Stimulated activated CD4-positive, alpha-beta T cell treated with anti-CD3 and anti-CD28 coated beads, Interleukin-1b, Interleukin-23, amount 100 ng/mL, for 1 hour (primary cell): ENCODE measurements at places on chromosomes 7 and 10.

DNA sequence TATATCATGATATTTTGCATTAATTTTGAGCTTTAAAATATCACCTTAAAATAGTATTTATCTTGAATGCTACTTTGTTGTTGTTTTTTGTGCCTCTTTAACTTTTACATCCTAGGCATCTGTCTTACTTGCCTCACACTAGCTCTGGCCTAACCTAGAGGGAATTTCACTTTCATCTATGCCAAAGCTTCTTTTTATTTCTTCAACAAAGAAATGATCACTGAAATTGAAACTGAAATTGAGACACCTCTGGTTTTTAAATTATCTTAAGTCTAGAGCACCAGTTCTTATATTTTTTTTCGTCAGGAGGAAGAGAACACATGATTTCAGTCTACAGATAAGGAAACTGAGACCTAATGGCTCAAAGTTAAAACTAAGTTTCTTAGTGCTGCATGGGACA lies 3.5 kb upstream of the SCIN start:
- no peak for DNase-seq

GRCh38 chr10:78973901-78974616 lies 94.7 kb upstream of the ZMIZ1 start:
- peak; percentile 21 for DNase-seq

DNA sequence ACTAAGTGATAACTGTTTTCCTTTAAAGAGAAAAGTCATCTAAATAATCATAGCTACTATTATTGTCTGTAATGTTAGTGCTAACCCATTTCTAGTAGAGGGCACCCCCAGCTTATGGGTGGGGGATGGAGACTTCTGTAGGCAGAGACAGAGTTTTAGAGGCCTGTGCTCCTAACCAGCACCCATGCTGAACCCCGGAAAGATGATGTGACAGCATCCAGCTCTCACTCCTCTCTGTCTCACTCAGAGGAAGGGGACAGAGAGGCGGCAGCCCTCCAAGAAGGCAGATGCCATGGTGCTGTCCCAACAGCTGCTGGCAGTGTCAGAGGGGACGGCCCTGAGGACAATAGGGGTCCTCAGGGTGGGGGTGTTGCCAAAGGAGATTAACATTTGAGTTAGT lies 74.4 kb upstream of the PRLHR start:
- no peak for DNase-seq

DNA sequence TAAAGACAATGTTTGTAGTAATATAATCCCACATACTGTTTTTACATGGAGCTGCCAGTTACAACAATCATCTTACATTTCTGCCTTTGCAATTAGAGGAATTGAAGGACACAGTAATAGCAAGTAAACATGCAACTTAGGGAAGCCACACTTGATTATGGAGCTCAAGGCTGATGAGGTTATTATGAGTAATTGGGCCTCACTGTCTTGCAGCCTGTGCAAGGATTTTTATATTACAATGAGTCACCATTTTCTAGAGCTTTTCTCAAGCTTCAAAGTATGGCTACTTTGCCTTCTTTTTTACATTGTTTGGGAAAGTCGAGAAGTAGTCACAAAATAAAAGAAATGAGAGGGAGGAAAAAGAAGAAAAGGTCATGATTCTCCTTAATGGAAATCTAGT lies 226.4 kb downstream of the KIAA1217 start:
- no peak for DNase-seq

GRCh38 chr7:28364082-28364481 lies 48.2 kb upstream of the CREB5 start:
- no peak for DNase-seq

- no peak for DNase-seq
These were observed 34.2 kb upstream of the ANKRD2 start for GRCh38 chr10:97538411-97538810.

DNA sequence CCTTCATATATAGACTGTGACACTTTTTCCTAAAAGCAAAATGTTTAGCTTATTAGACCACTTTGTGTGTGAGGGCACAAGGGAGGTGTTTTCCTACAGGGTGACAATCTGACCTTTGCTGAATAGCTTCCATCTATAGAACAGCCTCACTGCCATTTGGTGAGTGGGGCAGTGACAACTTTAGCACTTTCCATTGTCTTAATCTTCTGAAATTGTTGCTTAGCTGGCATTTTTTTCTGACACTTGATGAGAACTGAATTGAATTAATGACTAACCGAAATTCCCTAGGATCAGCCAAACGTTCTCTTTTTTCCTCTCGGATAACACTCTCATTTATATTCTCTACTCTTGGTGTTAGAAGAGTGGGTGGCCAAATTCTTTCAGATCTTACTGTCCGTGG lies 30.2 kb downstream of the KDM7A start:
- DNase-seq: no peak

- DNase-seq: no peak
These were observed 94.7 kb upstream of the EFCAB10 start for GRCh38 chr7:105675934-105676371.

- no peak for DNase-seq
These were observed 14.6 kb upstream of the RPEL1 start for GRCh38 chr10:103231047-103231551.

GRCh38 chr10:118958984-118959925 lies 70.3 kb upstream of the NANOS1 start:
- no peak for DNase-seq

DNA sequence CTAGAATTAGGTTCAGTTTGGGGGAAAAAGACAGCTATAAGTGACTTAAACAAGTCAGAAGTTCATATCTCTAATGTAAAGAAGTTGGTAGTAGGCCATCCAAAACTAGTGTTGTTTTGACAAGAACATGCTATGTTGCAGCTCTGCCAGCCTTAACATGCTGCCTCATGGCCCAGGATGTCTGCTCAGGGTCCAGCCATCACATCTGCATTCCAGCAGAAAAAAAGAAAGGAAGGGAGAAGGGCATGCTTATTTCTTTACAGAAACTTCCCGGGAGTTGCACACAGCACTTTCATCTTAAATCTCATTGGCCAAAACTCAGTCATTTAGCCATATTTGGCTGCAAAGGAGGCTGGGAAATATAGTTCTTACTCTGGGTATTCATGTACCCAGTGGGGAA lies 400.4 kb upstream of the PODXL start:
- DNase-seq: no peak

- no peak for DNase-seq
These were observed 21.0 kb downstream of the SVIL start for GRCh38 chr10:29613791-29614190.

DNA sequence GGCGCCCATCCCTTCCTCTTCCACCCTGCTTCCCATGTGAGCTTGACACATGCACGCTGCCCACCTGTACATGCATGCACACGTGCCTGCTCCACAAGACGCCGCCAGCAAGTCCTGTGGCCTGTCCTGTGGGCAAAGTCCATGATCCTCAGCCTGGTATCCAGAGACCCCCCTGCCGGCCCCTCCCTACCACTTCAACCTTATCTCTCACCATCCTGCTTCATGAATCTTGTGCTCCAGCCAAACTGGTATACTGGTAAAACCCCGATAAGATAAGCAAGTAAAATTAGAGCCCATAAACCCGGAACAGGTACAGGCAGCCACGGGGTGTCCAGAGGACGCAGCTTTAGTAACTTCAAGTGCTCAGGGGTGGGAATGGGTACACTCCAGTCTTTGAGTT lies 11.8 kb upstream of the TBXAS1 start:
- DNase-seq: no peak

- no peak for DNase-seq
These were observed 94.6 kb upstream of the FAM180A start for GRCh38 chr7:135843214-135843613.

GRCh38 chr10:18508587-18508986 lies 142.8 kb downstream of the NSUN6 start:
- no peak for DNase-seq

- DNase-seq: no peak
These were observed 273.0 kb downstream of the CCDC3 start for GRCh38 chr10:12728494-12728893.

DNA sequence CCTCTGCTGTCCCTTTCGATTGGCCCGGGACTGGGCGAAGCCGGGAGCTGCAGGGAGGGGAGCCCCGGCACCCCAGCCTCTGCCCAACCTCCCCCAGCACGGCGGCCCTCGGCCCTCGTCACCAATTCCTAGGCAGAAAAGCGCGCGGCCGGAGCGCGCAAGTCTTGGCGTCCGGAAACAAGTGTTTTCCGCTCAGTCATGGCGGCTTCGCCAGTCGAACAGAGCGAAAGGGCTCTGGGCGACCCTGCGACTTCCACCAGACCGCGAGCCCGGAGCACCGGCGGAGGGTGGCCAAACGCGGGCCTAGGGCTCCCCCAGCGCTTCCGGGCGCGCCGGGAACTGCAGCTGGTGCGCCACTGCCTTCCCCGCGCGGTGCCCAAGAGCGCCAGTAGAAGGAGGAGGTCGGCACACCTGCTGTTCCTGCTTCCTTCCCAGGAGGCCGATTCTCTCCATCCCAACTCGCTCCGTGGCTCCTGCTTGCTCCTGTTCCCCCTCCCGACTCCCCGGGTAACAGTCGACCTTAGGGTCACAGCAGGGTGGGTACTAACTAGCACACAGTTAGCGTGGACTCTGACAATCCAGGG lies 729.9 kb downstream of the ZWINT start:
- DNase-seq: no peak

DNA sequence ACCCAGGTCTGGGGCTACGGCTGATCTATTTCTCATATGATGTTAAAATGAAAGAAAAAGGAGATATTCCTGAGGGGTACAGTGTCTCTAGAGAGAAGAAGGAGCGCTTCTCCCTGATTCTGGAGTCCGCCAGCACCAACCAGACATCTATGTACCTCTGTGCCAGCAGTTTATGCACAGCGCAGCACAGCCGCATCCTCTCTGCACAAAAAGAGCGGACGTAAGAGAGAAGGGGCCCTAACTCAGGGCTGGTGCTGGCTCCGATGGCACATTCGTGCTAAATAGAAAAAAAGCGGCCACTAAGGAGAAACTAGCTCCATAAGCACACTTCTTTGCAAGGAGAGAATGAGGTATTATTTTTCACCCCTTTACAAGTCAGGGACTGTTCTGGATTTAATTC lies 28.3 kb upstream of the PRSS1 start:
- no peak for DNase-seq

GRCh38 chr10:34601691-34602090 lies 213.4 kb downstream of the PARD3 start:
- no peak for DNase-seq

- no peak for DNase-seq
These were observed 21.7 kb downstream of the CCM2 start for GRCh38 chr7:45021604-45022296.

- no peak for DNase-seq
These were observed 17.1 kb upstream of the TMEM120A start for GRCh38 chr7:76011442-76011861.

DNA sequence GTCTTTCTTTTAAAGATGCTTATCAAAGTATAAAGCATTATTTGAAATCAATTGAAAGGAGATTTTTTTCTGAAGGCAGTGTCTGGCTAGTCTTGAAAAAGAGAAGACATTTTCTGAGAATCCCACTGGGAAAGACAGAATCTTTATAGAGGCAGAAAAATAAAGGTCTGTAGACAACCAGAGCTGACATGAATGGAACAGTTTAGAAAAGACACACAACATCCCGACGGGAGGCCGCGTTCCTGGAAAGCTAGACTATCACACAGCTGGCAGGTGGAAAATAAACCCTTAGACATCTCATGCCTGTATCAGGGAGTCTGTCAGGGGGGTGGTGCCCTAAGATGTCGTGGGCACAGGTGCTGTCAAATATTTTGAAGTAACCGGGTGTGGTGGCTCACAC lies 48.0 kb upstream of the KLF6 start:
- no peak for DNase-seq

DNA sequence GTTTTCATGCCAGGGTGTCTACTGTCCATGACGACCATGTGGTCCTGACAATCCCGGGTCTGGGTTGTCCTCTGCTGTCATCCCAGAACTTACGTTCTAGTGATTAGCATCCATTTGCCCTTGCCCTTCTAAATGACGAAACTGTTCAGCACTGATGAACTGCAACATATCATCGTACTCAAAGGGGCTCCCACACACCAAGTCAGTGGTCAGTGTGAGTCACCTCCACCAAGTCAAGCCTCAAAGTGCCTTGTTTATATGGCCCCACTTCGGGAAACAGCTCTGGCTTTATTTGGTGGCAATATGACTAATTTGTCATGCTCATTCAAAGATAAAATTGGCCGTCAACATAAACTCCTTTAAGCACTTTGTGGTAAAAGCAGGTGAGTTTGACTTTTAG lies 110.7 kb downstream of the FRMD4A start:
- no peak for DNase-seq

DNA sequence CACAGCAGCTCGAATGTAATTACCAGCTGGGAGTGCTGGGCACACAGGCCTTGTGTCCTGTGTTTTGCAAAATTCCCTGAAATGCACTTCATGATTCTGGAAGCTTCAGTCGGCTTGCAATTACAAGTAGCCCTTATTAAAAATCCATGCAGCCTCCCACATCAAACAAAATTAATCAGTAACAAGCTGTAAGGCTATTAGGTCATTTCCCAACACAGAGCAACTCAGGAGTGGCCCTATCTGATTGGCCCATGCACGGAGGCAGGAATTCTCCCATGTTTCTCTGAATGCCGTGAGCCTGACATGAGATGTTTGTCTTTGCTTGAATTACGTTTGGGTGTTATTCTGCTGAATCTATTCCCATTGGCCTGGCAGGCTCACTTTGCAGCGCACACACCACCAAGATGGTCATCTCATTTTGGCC lies 36.9 kb downstream of the FOXL3 start:
- DNase-seq: no peak

DNA sequence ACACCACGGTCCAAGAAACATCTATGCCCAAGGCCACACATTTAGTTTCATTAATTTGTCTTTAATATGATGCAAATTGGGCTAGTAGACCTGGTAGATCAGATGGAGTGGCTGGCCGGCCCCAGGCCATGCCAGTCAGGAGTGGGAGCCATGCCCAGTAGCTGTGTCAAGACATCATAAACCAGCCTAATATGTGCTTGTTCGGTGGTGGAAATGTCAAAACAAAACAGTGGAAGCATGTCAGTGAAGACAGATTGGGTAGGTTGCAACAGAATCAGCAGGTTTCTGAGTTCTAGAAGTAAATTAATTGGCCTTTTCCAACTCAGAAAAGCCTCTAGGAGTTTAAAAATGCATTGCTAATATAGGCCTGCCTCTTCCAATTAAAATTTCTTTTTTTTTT lies 124.7 kb downstream of the NRP1 start:
- DNase-seq: no peak

- DNase-seq: no peak
These were observed 446.4 kb downstream of the SDK1 start for GRCh38 chr7:3747467-3747866.

- no peak for DNase-seq
These were observed 370.7 kb downstream of the PPP1R3A start for GRCh38 chr7:113548137-113548536.

- DNase-seq: no peak
These were observed 4.4 kb downstream of the LAMTOR4 start for GRCh38 chr7:100152937-100153666.

GRCh38 chr10:110269374-110270318 lies 35.1 kb downstream of the SMNDC1 start:
- no peak for DNase-seq
